ENCODE measurements at places on chromosomes 2 and 18.

DNA sequence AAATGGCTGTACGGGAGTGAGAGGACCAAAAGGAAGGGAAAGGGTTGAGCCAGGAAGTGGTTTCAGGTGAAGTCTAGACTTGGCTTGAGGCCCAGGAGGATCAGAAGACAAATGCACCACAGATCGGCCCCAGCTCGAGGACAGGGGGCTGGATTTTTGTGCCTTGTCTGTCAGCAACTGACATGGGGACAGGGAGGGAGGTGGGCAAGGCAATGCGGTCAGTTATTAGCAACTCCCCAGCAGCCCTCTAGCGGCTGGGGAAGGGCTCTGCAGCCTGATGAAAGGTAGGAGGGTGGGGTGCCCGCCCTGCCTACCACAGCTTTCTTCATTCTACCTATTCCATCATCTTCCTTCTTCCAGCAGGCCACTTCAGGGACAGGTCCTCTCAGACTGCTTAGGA is 50.0 kb downstream of the CPO start:
- DNase-seq: no peak

DNA sequence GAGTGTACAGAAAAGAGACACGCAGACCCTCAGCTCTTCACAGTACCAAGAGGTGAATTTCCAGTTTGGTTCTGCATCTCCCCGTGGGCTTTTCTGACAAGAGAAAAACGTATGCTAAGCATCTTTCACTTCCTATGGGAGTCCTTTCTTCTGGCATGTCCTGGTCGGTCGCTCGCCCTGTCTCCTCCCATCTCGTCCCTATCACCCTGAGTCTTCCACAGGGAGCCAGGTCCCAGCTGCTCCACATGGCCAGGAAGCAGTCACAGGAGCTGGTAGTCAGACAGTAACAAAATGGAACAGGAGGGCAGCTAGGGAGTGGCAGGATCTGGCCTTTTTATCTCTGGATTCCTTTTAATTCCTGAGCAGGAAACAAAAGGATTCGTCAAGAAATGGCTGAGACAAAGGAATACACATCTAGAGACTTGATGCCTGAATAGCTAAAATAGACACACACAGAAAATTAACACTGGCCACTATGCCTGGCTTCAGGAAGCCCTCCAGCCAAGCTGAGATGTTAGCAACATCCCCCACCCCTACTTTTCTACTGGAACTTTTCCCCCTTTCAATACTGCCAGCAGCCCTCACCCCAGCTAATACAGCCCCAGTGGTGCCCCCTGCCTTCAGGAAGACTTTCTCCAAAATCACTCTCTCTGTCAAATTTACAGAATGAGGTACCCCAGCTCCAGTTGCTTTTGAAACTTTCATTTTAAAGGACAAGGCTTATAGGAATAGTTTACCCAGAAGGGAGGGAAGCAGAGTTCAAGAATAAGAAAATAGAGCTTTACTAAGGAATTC is 136.1 kb downstream of the DNER start:
- no peak for DNase-seq

- DNase-seq: no peak
Measured at GRCh38 chr2:170106102-170106840, 71.7 kb upstream of the MYO3B start.

- no peak for DNase-seq
Measured at GRCh38 chr2:224885291-224885690, 157.0 kb downstream of the DOCK10 start.

DNA sequence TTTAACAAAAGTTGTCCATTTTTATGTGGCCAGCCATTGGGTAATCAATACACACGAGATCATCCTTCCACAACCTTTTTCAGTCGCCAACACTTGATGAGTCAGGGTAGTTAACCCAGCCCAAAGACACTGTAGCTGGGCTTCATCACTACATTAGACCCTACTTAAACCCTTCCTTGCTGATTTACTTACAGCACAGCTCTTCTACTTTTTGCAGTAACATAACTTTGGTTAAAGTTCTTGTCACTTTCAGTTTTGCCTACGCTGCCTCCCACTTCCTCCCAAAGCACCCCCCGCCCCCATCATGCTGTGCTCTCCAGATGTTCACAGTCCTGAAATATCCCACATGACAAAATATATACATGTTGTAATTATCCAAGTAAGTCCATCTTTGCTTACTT is 103.6 kb downstream of the CDK15 start:
- DNase-seq: no peak

- no peak for DNase-seq
Measured at GRCh38 chr2:226295123-226295522, 504.5 kb downstream of the IRS1 start.

- DNase-seq: no peak
Measured at GRCh38 chr18:3901811-3902210, 451.8 kb downstream of the TGIF1 start.

- no peak for DNase-seq
Measured at GRCh38 chr2:31219131-31219969, 2.0 kb upstream of the CAPN14 start.

DNA sequence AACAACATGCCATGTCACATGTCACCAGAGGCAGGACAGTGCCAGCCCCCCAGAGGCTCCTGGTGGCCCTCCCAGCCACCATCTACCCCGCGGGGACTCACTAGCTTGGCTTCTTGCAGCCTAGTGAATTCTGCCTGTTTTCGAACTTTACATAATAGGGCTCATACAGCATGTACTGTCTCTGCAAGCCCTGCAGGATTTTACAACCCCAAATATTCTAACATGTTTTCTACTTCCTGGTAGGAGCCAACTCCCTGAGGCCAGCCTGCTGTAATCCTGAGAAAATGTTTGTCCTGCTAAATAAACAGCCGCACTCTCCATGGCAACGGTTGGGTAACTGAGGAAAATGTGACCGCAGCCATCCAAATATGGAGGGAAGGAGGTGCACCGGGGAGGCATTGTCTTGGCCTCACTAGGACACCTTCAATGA is 2.7 kb downstream of the PER2 start:
- no peak for DNase-seq

DNA sequence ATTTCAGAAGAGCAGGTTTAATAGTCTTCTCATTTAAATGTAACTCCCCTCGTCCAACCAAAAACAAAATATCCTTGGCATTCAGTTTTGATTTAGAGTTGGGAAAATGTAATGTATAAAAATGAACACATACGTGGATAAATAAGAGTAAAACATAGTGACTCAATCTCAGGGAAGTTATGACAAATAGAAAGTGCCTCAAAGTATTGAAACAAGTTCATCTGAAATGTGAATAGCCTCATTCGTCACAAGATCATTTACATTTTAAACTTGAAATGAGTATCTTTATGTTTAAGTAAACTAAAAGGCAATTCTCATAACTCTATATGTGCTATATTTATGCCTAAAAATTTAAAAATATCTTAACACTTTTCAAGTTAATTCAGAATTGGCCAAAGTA is 122.2 kb upstream of the SMAD7 start:
- no peak for DNase-seq

DNA sequence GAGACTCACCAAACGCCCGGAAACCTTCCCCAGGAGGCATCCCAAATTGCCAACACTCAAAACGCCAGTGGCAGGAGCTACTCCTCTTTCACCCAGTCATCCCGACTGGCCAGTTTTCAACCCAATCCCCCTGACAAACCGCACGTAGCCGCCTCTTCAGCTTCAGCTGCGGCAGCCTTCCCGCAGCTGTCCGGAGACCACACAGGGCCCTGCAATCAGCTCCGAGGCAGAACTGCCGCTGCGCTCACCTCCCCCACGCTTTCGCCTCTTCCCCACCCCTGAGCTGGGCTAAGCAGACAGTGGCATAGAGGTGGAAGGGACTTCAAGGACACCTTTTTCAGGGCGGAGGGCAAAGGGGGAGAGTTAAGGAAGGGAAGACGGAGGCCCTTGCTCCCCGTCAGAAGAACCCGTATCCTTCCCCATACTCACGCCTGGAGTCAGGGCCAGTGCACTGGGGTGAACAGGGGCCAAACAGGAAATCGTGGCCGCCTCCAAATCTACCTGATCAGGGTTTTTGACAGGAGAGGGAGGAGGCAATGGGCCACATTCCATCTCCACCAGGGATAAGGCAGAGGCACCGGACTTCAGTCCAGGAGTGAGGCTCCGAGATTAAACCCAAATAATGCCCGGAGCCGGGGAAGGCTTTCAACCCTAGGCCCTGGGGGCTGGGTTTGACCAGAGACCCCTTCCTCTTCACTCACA is 16.9 kb downstream of the CYP26B1 start:
- no peak for DNase-seq

- no peak for DNase-seq
Measured at GRCh38 chr18:499776-500631, 497 bp downstream of the COLEC12 start.

GRCh38 chr2:237874585-237875161 is 15.2 kb downstream of the RAMP1 start:
- DNase-seq: no peak

DNA sequence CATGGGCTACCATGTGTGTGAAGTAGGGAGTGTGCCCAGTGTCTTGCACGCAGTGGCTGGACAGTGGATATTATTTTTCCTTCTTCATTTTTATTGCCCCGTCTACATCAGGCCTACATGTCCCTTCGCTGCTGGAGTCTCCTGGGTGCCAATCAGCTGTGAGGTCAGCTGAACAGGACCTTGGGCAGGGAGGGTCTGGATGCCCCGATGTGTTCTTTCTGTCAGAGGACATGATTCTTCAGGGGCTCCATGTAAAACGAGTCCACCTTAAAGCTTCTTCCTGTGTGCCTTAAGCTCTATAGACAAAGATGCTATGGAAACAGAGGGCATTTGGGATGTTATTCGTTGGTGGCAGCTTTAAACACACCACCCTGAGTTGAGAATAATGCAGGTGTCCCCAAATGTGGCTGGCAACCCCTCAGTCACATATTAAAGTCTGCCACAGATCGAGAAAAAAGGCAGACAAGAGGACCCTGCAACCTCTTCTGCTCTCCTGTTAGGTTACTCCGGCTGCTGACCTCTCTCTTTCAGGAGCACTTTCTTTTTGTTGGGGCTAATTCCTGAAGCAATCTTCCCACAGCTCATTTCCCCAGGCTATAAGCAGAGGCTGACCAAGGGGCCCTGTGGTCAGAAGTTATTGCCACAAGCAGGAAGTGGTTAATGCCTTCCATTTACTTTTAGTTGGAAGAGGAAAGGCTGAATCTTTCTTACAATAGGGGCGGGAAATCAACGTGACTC is 20.0 kb downstream of the GREB1 start:
- no peak for DNase-seq

DNA sequence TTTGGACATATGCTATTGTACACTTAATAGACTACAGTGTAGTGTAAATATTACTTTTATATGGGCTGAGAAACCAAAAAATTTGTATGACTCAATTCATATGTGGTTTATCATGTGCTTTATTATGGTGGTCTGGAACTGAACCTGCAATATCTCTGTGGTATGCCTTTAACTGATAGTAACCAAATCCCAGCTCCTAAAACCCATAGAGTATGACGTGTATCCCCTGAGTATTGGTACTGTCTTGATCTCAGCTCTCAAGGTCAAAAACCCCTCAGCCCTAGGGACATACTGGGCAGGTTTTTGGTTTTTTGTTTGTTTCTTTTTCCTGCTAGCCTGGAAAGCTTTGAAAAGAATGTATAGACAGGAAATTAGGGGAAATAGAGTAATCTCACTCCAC is 42.2 kb upstream of the ARHGAP15 start:
- no peak for DNase-seq

- DNase-seq: no peak
Measured at GRCh38 chr2:38591152-38591551, 11.6 kb downstream of the HNRNPLL start.

DNA sequence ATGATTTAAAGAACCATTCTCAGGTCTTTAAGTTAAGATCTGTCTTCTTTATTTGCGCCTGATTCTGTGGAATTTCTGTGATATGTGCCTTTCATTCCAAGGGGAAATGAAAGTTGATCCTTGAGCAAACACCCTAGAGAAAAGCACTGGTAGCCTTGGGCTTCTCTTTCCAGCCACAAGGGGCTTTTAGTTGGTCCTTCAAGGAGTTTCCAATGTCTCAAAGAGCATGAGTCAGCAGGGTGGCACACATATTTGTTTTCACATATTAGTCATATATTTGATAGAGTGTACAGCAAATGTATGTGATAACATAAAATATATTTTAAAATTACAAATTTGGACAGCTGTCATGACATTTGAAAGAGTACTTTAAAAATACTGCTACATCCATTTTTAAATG is 339.5 kb downstream of the TXNL1 start:
- DNase-seq: no peak

DNA sequence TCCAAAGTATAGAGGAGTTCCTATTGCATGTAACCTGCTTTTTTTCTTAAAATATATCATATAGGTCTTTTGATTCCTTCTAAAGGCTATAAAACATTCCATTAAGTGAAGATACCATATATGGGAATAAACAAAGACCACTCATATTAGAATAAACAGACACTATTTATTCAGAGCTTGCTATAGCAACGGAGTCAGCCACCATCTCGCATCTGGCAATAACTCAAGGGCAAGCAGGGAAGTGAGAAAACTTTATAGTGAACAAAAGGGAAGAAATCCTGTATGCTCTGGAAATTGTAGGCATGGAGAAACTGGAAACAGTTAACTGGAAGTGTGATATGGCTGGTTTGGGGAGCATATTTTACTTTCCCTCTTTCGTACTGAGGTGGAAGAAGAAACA is 301.9 kb downstream of the PTH2R start:
- DNase-seq: no peak

DNA sequence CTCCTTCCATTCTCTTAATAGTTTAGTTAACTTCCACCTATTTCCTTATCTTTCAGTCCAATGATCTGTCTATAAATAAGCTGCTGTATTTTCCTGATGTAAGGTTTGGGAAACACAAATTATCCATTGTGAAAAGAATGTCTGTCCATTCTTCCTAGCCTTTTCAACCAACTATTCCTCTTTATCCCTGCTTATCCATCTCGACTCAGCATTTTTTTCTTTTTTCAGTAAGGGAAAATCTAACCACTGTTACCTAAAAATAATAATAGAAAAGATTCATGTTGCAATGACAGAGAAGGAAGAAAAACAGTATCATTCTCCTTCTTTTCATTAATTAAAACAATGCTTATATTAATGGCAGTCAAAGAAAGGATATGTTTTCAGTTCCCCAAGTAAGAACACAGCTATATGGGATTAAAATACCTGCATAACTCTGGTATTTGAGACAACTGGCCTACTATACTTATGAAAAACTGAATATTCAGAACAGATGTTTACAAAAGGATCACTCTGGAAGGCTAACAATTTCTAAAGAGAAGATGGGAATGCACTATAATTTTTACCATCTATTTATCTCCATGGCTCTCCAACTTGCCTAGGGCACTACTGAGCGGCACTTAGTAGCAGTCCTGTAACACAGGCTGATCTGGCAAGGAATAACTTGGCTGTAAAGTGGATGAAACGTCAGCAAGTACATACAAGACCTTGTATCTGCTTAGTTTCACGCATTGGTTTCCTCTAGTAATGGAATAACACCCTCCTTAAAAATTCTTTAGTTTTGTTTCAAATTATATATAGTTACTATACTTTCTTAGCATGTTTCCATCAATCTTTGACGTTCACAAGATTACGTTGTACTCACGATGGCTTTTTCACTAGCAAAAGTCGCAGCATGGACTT is 57.2 kb downstream of the RTTN start:
- no peak for DNase-seq

GRCh38 chr2:49914281-49914680 is 760.0 kb upstream of the FSHR start:
- DNase-seq: no peak

GRCh38 chr2:197804049-197804757 is at the start of gene PLCL1:
PLCL1 (plus strand) TSS chr2:197804593.
- peak; percentile 93 for DNase-seq
